ENCODE measurements at places on chromosomes 12 and 14.

DNA sequence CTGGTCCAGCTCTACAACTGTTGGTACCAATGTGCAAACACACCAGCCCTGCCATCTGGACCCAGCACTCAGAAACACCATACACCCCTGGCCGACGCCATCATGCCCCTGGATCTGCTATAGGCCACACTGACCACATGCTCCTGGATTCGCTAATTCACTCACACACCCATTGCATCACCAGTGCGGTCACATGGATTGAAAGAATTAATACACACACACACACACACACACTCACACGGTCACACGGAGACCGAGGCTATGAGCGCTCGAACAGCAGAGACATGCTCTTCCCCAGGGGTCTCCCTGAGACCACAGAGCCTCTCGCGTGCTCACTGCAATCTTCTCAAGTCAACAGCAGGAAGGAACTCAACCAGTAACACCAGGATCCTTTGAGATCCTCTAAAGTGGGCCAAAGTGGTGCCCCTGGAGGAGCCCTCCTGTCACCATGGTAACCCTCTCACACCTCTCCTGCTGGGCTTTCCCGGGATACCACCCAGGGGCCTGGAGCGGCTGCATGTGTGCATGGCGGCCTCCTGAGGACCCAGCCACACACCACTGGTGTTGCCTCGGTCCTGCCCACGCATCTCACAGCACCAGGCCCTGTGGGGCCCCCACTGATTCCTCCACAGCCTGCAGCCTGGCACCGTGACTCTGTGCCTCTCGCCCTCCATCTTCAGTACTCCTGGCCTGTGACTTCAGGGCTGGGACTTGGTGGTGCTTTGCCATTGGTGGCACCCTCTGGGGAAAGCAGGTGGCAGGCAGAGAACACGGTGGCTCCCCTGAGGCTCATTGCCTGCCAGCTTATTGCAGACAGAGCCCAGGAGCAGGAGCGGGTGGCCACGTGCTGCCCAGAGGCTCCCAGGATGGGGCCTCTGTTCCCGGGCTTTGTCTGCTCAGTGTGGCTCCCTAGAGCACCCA, 15.1 kb downstream of the LRTM2 start:
- DNase-seq, result peak; percentile 59

- no peak for DNase-seq
Measured at GRCh38 chr14:64973026-64973442, 898 bp upstream of the RAB15 start.

GRCh38 chr14:90551070-90551704, 154.4 kb downstream of the CALM1 start:
- DNase-seq, result peak; percentile 16

DNA sequence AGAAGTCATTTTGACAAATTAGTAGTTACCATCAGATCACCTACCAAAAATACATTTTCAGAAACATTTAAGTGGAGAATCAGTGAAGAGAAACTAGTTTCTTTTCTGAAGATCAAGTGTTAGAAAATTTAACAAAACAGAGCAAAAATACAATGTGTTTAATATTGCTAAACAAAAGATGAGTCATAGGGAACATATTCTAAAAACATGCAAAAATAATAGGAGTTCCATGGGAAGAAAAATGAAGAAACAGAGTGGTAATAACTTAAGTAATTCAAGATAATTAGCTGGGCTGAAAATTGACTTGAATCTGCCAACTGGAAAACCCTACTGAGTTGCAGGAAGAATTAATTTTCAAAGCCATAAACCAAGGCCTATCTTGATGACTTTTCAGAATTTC, 111.5 kb upstream of the KITLG start:
- no peak for DNase-seq

DNA sequence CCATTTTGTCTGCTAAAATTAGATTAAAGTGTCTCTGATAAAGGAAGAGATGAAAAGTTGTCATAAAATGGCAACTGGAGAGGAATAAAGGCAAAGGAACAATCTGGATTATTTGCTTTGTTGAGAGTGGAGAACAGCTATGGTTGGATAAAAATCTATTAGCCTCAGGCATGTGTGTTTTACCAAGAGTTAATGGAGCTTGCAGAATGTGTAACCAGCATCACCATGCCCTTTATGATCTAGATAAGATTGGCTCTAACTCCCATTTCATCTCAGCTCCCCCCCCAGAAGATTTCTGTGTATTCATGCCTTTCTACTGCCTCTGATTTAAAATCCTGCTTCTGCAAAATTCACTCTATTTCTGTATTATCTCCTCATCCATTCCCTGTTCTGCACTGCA, 93.8 kb downstream of the GALC start:
- no peak for DNase-seq

DNA sequence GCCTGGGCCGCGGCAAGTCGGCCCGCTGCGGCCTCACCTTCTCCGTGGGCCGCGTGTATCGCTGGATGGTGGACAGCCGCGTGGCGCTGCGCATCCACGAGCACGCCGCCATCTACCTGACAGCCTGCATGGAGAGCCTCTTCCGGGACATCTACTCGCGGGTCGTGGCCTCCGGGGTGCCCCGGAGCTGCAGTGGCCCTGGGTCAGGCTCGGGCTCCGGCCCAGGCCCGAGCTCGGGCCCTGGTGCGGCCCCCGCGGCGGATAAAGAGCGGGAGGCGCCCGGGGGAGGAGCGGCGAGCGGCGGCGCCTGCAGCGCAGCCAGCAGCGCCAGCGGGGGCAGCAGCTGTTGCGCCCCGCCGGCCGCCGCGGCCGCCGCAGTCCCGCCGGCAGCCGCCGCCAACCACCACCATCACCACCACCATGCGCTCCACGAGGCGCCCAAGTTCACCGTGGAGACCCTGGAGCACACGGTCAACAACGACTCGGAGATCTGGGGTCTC, 226.2 kb upstream of the CRY1 start:
- DNase-seq, result no peak

DNA sequence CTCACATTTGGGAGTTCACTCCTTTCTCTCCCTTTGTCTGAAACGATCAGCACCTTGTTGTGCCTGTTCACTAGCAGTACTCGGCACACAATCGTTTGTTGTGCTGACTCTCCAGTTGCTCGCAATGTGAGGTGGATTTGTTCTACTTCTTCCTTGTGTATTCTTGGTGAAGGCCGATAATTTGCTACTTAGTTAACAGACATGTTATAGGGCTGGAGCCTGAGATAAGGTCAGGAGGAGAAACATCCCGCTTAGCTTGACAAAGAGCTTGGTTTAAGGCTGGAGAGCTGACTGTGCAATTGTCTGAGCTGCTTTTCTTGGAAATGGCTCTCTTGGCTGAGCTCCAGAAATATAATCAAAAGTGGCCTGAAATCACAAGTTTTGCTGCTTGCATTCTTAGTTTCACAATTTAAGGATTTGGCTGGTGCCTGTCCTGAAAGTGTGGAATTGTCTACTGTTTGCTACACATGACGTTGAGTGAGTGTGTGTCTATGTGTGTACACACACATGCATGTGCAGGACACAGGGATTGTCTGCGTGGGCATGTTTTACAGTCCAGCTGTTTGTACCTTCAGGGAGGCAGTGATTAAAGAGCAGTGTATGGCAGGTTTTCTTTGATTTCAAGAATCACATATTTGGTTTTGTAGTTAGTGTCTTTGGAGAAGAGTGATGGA, 77.7 kb downstream of the ARF6 start:
- no peak for DNase-seq

DNA sequence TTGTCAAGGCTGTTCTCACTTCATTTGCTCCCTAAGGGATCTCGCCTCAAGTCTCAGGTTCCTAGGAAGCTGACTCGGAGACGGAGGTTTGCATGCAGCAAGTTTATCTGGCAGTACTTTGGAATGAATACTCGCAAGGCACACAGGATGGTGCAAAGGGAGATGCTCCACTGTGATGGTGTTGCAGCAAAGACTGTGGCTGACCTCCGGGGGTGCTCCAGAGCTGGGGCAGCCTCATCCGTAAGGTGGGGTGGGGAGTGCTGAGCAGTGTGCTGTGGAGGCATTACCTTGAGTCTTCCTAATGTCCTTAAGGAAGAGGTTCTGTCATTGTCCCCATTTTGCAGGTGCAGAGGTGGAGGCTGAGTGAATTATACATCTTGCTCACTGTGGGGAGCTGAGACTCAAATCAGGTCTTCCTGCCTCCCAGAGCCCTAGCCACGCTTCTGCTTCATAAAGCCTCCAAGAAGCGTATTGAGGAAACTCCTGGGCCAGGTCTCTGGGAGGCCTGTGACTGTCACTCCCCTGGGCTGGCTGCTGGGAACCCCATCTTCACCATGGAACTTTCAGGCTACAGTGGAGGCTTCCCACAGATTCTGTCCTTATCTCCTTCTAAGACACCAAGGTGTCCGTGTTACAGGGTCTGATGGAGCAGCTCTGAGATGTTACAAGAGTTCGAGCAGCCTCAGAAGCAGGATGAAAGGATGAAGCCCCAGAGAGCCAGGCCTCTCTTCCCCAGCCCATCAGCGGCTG, 39.5 kb downstream of the GALNT16 start:
- no peak for DNase-seq

GRCh38 chr14:64954491-64955240, 12.1 kb upstream of the GPX2 start:
- DNase-seq, result peak; percentile 20

DNA sequence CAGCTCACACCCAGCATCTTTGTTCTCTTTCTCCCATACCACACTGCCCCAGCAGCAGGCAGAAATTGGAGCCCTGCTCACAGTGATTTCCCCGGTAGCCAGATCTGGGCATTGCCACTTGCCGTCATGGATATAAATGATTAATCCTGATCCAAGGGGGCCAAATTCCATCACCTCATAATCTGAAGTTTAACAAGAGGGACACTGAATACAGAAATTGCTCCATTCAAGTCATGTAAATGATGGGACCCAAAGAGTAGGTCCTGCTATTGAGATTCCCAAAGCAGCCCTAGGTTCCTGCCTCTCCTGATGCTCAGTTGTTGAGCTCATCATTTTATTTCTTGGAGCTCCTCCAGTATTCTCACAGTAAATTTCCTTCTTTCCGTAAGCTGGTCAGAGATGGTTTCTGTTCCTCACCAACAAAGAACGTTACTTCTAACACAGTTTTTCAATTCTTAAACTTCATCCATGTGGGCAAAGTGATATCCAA, 11.7 kb downstream of the ITPR2 start:
- no peak for DNase-seq

GRCh38 chr12:8697120-8697475, 693 bp upstream of the RIMKLB start:
- no peak for DNase-seq

DNA sequence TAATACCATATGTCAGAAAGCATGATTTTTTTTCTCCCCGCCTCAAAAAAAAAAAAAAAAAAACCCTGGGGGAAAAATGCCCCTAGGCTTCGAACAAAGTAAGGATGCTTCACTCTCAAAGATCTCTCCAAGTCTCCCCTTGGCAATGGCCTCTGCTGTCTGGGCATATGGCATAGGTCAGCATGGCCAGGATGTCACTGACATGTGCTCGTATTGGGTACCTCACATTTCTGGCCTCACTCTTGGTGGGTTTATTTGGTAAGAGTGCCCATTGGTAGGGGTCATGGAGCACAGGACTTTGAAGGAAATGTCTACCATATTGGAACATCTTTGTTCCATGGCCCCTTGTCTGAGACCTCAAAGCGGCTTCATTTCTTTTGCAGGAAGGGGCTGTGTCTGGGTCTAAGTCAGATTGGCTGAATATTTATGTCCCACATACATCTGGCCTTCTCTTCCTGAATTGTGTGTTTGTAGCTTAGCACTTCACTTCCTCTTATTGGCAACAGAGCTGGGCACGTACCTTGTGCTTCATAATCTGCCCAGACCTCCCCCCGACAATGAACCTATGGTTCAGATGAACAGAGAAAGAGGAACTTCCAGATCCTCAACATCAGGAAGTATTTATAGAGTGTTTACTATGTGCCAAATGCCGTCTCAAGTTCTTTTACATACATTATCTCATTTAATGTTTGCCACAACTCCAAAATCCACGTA, 36.3 kb upstream of the OAS1 start:
- DNase-seq, result no peak

- no peak for DNase-seq
Measured at GRCh38 chr14:32339188-32339587, 10.1 kb downstream of the AKAP6 start.

DNA sequence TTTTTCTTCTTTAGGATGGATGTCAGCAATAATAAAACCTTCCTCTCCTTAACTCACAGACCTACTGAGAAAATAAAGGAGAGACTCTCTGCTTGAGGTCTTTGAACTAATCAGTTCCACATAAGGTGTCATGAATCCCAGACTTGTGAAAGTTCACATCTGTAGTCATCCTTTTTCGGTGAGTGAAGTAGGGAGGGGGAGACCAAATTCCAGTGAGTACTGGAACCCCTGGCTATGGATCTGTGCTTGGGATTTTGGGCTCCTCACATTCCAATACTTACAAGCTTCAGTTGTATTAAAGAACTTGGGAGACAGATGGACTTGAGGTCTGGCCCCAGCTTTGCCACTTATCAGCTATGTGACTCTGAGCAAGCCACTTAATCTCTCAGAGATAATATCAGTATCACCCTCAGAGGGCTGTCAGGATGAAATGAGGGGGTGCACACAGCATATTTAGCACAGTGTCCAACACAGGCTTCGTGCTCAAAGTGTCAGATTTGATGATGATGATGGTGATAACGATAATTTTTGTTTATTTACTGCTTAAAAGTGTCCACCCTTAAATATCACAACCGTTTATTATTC, 34.8 kb upstream of the APPL2 start:
- DNase-seq, result no peak

GRCh38 chr12:91490667-91491311, 308.2 kb upstream of the DCN start:
- no peak for DNase-seq

- DNase-seq, result no peak
Measured at GRCh38 chr12:52096332-52097044, 17.0 kb downstream of the SMIM41 start.

- DNase-seq, result no peak
Measured at GRCh38 chr14:104690861-104691455, 1.5 kb downstream of the INF2 start.

GRCh38 chr14:97499790-97500481, 702.8 kb downstream of the VRK1 start:
- DNase-seq, result no peak

GRCh38 chr12:12837025-12837812, 24.1 kb downstream of the DDX47 start:
- peak; percentile 83 for DNase-seq

- DNase-seq, result no peak
Measured at GRCh38 chr14:71498212-71498611, 434.0 kb upstream of the RGS6 start.

GRCh38 chr12:69284131-69284530, 44.8 kb downstream of the CPSF6 start:
- peak; percentile 95 for DNase-seq

GRCh38 chr12:25689996-25690501, 137.0 kb upstream of the LMNTD1 start:
- DNase-seq, result peak; percentile 77
